ENCODE measurements at places on chromosomes 13 and 19.

GRCh38 chr19:34096020-34096915 lies 76.0 kb upstream of the LSM14A start:
- peak; percentile 68 for DNase-seq

DNA sequence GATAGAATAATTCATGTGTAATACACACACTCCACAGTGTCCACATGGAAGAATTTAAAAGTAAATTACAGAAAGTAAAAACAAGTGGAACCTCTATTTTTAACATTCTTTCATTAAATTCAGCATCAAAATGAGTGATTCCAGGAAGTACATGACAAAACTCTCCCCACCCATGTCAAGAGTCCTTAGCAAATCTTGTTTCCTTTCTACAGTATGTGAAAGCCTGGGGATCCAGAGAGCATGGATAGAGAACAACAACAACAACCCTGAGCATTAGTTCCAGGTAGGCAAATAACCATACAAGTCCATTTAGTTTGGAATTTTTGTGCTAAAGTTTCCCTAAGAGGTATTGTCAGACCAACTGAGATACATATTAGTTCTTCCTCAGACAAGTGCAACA lies 267.9 kb downstream of the ENOX1 start:
- no peak for DNase-seq

- DNase-seq, result peak; percentile 71
These were observed 4.7 kb upstream of the MYBPC2 start for GRCh38 chr19:50427997-50428425.

DNA sequence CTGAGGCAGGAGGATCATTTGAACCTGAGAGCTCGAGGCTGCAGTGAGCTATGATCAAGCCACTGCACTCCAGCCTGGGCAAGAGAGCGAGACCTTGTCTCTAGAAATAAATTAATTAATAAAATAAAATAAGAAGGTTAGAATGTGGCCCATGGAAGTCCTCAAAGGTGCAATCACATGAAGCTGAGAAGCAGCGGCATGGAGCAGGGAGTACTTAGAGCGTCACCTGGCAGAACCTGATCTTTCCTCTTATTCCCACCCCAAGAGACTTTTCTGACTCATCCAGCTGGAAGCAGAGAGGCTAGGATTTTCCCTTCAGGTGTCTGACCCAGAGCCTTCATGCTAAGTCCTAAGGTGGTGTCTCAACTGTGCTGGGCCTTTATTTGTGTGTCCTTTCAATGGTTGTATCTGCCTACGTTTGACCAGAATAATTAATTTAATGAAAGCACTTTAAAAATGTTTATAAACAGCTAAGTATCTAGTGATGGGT lies 8.9 kb upstream of the MRPS31 start:
- DNase-seq, result no peak

DNA sequence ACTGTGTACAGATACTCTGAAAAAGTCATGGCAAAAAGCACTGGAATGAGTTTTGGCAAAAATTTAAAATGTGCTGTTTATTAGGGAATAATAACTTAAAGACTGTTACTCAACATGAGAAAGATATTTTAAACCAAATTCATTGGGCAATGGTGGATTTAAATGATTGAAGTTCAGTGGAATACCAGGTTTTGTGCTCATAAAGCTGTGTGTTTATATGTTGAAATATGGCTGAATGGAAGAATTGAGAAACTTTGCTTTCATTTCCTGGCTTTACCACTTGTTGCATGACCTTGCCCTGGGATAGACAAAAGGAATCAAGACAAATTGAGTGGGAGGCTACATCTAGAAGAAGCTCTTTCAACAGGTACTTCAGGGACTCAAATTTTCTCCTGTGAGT lies 246.4 kb downstream of the GPC5 start:
- DNase-seq, result no peak

Data from renal cortical epithelial cell (primary cell).